ENCODE measurements at places on chromosomes 12 and 14.
A peak's percentile ranks its signal among the peaks of the same experiment; 100 is the strongest.

GRCh38 chr14:53929871-53930715 lies 26.5 kb downstream of the BMP4 start:
- DNase-seq = no peak

- DNase-seq = no peak
Observed at GRCh38 chr14:34000396-34000795, 49.5 kb upstream of the EGLN3 start.

DNA sequence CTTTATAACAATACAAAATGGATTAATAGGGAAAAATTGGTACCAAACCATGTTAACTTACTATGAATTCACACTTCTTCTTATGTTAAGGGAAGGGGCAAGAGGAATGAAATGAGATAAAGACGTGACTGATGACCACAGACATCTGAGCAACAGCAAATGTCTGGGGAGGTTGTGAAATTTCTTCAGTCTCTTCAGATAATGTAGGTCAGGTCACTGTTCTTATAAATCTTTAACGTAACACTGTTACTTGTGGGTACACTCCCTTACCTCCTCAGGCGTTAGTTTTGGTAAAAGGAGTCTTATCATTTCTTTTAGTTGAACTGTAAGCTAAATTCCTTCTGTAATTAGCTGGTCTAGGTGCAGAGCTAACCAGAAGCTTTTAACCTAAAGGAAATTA lies 405.0 kb upstream of the LRFN5 start:
- DNase-seq = no peak

- DNase-seq = no peak
Observed at GRCh38 chr14:54727929-54728328, 161.0 kb downstream of the SAMD4A start.

GRCh38 chr12:47184813-47185212 lies 105.1 kb upstream of the AMIGO2 start:
- no peak for DNase-seq

GRCh38 chr12:31890295-31891285 lies 68.6 kb upstream of the RESF1 start:
- DNase-seq = no peak

DNA sequence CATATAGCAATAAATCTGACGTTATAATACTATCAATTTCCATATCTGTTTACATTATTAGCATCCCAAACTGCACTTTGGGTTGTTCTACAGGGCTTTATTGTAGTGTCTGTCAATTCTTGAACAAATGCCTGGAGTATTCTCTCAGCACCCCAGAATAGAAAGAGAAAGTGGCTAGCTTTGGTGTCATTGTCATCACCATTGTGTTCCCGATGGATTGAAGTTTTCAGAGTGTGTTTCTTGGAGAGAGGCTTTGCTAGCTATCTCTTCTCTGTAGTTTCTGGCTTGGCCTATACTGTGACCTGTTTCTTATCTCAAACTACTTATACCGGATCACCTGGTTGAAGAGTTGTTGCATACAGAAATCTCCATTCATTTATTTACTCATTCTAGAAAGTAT lies 6.4 kb downstream of the TMEM106C start:
- DNase-seq = no peak

DNA sequence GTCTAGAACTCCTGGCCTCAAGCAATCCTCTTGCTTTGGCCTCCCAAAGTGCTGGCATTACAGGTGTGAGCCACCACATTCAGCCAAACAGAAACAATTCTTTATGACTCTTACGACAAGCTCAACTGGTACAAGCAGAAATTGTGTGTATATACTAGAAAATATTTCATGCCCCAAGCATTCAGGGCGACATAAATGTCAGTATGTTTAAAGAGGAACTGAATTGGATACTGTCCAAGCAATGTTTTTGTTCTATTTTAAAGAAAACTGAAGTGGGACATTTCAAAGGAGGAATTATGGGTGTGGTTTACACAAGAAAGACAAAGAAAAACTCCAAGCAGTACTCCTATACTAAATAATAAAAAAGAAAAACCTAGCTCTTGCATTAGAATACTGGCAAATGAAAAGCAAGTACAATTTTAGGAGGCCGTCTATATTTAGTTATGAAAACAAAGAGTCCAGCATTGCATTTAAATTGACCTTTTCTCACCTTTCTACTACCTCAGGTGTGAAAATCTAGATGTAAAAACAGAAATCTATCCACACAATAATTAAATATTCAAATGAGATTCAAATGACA lies 48.9 kb downstream of the PPP1R12A start:
- DNase-seq = no peak

DNA sequence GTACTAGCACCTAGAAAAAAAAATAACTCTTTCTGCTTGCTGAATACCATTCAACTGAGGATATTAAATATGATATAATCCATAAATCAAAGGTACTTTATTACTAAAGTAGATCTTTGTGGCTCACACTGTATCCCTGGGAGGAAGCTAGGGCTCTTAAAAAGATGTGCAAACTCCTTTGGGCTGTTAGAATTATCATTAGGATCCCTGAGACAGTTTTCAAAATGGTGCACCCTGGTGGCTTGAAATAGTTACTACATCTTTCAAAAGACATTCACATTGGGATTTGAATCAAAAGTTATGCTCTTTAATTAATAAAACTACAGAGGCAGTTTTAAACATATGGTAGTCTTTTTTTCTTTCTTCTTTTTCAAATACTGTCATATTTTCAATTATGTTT lies 228.5 kb upstream of the G2E3 start:
- no peak for DNase-seq

GRCh38 chr12:6540181-6540877 lies 6.0 kb downstream of the GAPDH start:
- peak; percentile 85 for DNase-seq

GRCh38 chr12:24268663-24269186 lies 319.3 kb upstream of the SOX5 start:
- DNase-seq = no peak

DNA sequence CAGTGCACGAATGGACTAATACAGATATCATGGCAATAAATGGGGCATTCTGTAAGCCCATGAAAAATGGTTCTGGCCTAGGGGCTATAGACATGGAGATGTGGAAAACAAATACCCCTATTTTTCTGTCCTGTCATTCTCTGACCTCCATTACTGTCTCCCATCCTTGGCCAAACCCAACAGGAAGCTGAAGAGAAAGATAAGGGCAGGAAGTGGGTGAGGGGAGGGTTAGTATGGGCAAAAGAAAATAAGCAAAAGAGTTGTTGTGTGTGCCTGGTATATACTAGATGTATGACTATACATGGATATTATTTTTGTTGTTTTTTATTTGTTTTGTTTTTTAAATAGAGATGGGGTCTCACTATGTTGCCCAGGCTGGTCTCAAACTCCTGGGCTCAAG lies 339.3 kb downstream of the PCNX1 start:
- DNase-seq = no peak

GRCh38 chr14:80607430-80608190 lies 333.9 kb downstream of the CEP128 start:
- no peak for DNase-seq

- DNase-seq = no peak
Observed at GRCh38 chr12:120479458-120479857, 9.9 kb upstream of the SRSF9 start.

GRCh38 chr12:63816031-63816430 lies 28.5 kb upstream of the SRGAP1 start:
- DNase-seq = no peak

DNA sequence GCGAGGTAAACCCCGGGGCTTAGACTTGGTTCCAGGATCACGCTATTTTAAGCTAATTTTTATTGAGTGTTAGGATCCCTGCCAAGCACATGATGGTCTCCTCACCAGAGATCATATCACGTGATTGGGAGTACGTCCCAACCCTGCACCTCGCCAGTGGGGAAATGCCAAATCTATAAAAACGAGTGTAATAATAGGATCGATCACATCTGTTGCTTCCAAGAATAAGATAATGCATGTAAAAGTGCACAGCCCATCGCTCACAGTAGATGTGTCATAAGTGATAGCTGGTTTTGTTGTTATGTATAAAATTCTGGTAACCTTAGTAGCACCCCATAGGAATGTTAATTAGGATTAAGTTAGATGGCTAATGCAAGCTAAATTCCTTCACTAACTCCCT lies 581.0 kb upstream of the TMEM132C start:
- no peak for DNase-seq

DNA sequence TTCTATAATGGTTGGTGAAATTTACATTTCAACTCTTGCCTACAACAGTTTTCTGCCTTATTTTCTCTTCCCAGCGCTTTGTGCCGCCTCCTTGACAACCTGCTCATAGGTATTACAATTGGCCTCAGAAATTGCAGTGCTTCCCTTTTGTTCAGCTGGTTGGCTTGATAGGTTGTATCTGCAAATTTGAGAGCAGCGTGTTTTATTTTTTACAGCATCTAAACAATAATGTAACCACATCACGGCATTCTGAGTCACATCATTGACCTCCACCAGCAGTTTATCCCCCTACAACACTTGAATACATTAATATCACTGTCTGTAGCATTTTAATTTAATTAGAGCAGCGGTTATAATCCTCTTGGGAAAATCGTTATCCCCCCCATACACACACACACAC lies 99.4 kb downstream of the ETV6 start:
- no peak for DNase-seq

DNA sequence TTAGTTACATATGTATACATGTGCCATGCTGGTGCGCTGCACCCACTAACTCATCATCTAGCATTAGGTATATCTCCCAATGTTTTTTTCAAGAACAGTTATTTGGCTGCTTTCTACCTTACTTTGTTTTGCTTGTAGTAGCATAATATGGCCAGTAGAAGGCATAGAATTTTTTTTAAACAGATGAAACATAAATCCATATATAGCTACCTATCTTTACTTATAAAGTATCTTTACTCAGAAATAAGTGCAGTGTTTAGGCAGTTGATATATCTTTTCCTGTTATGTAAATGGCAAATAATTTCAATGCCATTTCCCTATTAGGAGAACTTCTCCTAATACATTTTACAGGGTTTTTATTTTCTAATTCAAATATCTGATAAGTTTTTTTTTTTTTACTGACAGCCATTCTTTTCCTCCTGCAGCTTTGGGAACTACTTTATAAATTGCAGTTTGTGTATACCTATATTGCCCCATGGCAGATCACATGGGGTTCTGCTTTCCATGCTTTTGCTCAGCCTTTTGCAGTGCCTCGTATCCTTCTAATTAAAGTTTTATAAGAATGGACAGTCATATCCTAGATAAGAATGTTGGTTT lies 143.1 kb downstream of the PCNX1 start:
- no peak for DNase-seq

DNA sequence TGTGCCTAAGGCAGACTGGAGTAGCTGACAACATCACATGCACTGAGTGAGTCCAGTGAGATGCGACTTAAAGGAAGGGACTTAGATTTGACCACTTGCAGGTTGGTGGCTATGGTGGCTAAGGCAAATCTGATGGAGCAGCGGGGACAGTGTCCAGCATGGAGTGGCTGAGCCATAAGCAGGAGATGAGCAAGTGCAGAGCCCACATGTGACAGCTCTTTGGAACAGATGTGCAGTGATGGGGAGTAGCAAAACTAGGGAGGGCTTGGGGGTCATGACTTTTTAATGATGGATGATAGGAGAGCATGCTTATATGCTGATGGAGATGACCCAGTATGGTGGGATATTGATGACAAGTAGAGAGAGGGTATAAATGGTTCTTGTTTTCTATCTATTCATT lies 80.2 kb downstream of the PELI2 start:
- no peak for DNase-seq

DNA sequence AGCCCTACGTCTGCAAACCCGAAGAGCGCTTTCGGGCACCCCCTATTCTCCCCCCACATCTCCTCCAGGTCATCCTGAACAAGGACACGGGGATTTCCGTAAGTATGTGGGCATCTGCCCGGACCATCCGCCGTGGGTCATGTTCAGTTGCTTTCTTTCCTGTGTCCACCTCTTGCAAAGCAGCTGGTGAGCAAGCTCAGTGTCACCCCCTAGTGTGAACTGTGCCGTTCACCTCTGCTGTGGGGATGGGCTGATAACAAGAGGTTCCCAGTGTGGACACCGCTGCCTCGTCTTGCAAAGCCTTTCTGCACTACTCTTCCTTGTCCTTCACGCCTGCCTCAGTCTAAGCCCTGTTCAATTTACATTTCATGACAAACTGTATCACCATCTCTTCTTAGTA lies 8.6 kb downstream of the PRKAB1 start:
- DNase-seq = no peak

- no peak for DNase-seq
Observed at GRCh38 chr12:8034802-8035201, 2.3 kb downstream of the FOXJ2 start.

- no peak for DNase-seq
Observed at GRCh38 chr12:117514016-117514415, 152.6 kb upstream of the NOS1 start.

DNA sequence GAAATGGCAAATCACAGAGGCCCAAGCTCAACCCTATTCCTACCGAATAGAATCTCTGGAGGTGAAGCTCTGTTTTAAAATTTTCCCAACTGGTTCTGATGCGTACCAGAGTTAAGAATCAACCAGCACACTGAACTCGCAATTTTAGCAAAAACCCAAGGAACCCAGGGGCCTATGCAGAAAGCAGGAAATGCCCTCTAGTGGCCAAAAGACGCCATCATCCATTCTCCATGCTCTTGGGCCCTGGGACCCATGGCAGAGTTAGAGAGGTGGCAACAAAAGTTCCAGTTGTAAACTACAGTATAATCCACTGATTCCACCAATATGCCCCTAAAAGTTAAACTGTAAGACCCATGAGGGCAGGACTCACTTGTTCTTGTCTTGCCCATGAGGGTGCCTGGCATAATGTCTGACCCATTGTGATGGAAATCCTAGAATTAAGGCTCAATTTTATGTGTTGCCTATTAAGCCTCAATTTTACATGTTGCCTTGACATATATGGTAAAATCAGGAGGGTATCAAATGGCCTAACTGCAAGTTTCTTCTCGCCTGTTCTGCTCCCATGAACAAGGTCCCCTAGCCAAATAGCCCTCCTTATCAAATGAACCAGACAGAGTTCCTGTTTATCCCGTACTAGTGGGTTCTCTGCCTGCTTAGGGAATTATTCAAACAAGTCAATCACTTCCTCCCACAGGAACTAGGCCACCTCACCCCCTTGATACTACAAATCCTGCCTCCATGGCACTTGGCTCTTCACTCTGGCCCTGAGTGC lies 137.5 kb upstream of the CPM start:
- peak; percentile 31 for DNase-seq

- no peak for DNase-seq
Observed at GRCh38 chr12:107553211-107553765, 132.3 kb upstream of the PWP1 start.

- no peak for DNase-seq
Observed at GRCh38 chr14:106651016-106651415, 1124.6 kb downstream of the TMEM121 start.

GRCh38 chr12:44930972-44931600 lies 55.0 kb upstream of the NELL2 start:
- peak; percentile 33 for DNase-seq

DNA sequence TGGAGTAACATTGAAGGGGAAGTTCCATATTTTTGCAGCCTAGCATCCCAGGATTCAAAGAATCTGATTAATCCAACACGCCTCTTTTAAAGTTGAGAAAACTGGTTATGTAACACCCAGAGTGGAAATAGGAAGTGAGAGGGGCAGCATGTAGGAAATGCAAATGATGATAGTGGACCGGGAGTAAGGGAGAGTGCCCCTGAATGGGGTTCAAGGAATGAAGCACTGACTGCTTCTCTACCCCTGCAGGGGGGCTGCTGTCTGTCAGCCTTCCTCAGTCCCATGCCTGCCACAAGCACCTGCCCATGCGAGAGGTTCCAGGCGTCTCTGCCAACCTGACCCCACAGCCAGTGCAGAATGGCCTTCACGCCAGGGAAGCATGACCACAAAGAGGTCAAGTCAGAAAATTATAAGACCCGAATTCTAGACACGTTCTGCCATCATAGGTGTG lies 126.5 kb upstream of the CCND2 start:
- no peak for DNase-seq

- no peak for DNase-seq
Observed at GRCh38 chr12:2284321-2284813, 231.6 kb downstream of the CACNA1C start.

All from RCC 7860 (cell line).